Psoas muscle (tissue), 8 donors: ENCODE measurements at places on chromosomes 5 and 9. TPM values are rescaled to one million over a fixed set of nuclear protein-coding genes. Genes with fewer than 3 reads are reported as not detected.

- no peak for DNase-seq
- no peak overlapping the region for H3K4me3 ChIP-seq
- H3K27ac ChIP-seq: no peak overlapping the region
- no peaks in the 10 kb centered on the region for H3K4me1 ChIP-seq
- H3K27me3 ChIP-seq: no peaks in the 10 kb centered on the region
Observed at GRCh38 chr5:149724884-149725283, 5.2 kb upstream of the PPARGC1B start.

GRCh38 chr9:87223392-87224246 is 274.0 kb upstream of the DAPK1 start:
- peaks cover 3% of the 10 kb centered on the region for H3K4me1 ChIP-seq
- H3K27ac ChIP-seq: no peak overlapping the region
- no peaks in the 10 kb centered on the region for H3K27me3 ChIP-seq
- no peaks in the 10 kb centered on the region for H3K36me3 ChIP-seq
- H3K4me3 ChIP-seq: no peak overlapping the region

ADCY2 gene
- total RNA-seq: 91.4 TPM

GABRA6 gene
- total RNA-seq: not detected

COL15A1 gene
- total RNA-seq: 7.7 TPM
